Naive thymus-derived CD8-positive, alpha-beta T cell (primary cell): ENCODE measurements at places on chromosomes 5 and 9.

DNA sequence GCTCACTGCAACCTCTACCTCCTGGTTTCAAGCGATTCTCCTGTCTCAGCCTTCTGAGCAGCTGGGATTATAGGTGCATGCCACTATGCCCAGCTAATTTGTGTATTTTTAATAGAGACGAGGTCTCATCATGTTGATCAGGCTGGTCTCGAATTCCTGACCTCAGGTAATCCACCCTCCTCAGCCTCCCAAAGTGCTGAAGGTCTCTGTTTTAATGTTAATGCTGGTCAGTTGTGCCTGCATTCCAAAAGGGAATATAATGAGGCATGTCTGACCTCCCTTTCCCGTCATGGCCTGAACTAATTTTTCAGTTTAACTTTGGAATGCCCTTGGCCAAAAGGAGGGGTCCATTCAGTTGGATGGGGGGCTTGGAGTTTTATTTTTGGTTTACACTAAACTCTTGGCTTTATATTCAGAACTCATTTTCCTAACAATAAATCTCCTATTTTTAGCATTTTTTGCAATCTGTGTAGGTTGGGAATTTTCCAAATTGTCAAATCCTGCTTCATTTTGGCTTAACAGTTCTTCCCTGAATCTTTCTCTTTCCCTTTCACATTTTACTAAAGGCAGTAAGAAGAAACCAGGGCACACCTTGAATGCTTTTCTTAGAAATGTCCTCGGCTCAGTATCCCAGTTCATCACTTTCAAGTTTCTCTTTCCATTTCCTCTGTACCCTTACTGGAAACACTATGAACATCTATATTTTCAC is 1175.5 kb downstream of the MAT2B start:
- DNase-seq: no peak

GRCh38 chr9:104580562-104580961 is 11.6 kb downstream of the OR13C8 start:
- DNase-seq: no peak

DNA sequence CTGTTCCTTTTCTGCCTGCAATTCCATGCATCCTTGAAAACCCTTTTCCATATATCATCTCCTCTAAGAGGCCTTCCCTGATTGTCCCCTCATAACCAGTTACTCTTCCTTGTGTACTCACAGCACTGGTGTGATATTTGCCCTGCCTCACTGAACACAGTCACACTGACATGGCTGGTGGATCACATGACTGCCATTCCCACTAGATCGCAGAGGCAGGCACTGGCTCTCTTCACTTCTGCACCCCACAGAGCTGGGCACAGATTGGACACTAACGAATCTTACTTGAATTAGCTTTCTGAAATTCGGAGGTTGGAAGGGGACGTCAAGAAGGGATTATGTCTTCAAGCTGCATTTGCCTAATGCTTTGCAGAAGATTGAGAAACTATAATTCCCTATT is 208.0 kb downstream of the PAPPA start:
- no peak for DNase-seq

DNA sequence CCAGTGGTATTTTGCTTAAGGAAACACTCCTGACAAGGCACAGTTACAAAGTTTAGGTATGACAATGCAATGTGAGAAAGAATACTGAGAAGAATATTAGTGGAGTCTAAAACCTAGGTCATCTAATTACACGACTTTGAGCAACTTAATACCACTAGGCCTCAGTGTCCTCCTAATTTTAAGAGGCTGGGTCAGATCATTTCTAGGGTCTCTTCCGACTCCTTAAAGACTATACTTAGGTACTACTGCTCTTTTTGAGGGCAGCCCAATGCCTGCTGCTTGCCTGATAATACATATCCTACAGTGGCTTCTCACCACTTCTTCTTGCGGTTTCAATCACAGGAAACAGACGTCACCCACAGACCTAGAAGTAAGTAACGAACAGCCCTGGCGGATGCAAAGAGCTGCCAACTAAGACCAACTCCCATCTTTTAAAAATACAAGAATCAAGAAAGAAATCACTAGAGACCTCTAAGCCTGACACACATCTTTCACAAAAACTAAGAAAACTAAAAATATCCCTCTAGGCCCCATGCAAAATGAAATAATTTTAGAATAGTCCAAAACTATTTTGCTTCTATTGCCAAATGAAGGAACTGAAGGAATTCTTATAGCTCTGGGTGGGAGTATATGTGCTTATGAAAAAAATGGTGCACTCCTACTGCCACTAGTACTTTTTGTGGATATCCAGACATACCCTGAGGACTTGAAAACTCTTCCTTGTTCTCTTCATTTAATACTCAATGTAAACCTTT is 13.1 kb downstream of the DIAPH1 start:
- peak; percentile 90 for DNase-seq

GRCh38 chr5:65142511-65143011 is 339.2 kb downstream of the ADAMTS6 start:
- DNase-seq: no peak

- DNase-seq: no peak
Measured at GRCh38 chr9:7211657-7212056, 453.9 kb downstream of the KDM4C start.

DNA sequence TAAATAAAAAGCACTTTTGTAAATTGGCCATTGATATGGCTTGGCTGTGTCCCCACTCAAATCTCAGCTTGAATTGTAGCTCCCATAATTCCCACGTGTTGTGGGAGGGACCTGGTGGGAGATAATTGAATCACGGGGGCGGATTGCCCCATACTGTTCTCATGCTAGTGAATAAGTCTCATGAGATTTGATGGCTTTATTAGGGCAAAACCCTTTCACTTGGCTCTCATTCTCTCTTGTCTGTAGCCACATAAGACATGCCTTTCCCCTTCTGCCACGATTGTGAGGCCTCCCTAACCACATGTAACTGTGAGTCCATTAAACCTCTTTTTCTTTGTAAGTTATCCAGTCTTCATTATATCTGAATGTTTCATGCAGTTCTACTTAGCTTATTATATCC is 153.2 kb downstream of the TARS1 start:
- no peak for DNase-seq

- DNase-seq: no peak
Measured at GRCh38 chr9:74907085-74907484, 19.4 kb upstream of the TRPM6 start.

GRCh38 chr5:134466241-134467069 is 54.8 kb upstream of the CDKN2AIPNL start:
- peak; percentile 67 for DNase-seq

GRCh38 chr5:7745882-7746610 is 104.9 kb downstream of the CFAP90 start:
- peak; percentile 10 for DNase-seq

DNA sequence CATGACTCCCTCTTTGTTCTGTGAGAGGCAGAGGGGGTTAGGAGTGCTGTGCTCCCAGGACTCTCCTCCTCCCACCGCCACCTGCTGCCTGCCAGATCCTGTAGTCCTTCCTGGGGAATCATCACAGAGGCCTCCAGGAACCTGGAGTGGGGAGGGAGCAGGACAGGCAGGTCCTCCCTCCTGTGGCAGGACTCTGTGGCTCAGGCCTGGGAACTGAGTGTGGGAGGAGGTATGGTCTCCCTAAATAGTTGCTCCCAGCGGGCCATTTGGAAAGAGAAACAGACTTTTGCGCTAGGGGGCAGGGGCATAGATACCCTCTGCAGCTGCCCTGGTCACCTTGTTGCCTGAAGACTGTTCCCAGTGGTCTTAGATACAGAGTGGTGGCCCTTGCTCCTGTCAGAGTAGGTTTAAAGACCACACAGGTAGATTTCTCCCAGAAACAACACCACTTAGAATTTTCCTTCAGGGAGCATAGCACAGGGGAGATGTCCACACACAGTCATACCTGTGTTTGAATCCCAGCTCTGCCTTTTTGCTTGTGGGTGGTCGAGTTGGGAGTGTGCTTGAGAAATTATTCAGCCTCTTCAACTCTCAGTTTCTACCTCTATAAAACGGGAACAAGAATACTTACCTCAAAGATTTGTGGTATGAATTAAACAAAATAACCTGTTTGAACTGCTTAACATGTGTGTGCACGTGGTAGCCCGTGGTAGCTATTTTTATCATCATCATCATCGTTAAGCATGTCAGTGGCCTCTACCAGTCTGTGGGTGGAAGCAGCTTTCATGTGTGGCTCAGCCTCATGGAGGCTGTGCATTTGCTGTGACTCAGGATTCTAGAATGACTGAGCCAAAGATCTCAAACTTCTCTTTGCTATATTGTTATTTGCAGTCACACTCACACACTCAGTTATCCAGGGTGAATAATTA is 55.8 kb downstream of the SLC22A5 start:
- DNase-seq: peak; percentile 22

DNA sequence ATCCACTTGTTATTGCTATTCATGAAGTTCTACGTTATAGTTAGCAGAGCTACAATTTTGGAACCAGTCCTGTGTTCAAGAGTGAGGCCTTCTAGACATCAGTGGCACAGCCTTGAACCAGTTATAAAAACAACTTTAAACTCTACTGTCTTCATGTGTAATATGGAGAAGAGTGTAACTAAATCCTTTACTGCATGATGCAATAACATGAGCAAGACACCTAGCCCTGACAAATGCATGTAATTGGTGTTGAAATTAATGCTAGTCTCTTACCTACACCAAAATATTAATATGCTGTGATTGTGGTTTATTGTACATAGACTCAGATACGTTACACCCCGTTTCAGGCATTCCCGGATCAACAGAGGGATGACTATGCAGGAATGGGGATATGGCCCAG is 654.6 kb downstream of the IRX1 start:
- no peak for DNase-seq

- DNase-seq: no peak
Measured at GRCh38 chr9:111454751-111455150, 29.4 kb downstream of the ECPAS start.

DNA sequence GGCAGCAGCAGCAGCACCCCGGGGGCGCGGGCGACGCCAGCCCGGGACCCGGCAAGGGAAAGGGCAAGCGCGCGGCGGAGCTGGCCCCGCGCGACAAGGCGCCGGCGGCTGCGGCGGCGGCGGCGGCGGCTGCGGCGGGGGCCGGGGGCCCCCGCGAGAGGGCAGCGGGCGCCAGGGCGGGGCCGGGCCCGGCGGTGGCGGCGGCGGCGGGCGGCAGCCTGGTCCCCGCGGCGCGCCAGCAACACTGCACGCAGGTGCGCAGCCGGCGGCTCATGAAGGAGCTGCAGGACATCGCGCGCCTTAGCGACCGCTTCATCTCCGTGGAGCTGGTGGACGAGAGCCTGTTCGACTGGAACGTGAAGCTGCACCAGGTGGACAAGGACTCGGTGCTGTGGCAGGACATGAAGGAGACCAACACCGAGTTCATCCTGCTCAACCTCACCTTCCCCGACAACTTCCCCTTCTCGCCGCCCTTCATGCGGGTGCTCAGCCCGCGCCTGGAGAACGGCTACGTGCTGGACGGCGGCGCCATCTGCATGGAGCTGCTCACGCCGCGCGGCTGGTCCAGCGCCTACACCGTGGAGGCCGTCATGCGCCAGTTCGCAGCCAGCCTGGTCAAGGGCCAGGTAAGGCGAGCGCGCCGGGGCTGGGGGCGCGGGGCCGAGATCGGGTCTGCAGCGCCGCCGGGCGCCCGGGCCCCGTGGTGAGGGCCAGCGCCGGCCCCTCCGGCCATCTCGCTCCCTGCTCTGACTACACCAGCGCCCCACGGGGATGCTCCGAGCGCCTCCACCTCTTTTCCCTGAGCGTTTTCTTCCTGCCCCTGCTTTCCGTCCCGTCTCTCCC is at the start of gene UBE2QL1:
Gene UBE2QL1, plus strand, starts transcription at position 238 of the 843 bp plus-strand sequence. Its CDS starts 35 bp downstream, at position 273.
- DNase-seq: no peak

GRCh38 chr9:89364666-89365531 is 46.6 kb downstream of the SECISBP2 start:
- no peak for DNase-seq

DNA sequence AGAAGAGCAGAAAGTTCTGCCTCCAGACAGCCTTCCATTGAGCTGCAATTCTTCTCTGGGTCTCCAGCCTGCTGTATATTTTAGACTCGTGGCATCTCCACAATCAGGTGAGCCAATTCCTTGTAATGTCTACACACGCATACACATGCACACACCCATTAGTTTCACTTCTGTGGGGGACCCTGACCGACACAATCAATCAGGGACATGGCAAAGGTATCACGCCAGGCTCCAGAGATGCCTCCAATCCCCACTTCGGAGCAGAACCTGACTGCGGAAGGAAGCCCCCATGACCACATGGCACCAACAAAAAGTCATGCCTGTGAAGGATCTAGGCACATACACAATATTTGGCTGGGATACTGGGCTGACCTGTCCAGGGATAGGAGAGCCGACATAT is 21.4 kb downstream of the SEMA4D start:
- DNase-seq: no peak

DNA sequence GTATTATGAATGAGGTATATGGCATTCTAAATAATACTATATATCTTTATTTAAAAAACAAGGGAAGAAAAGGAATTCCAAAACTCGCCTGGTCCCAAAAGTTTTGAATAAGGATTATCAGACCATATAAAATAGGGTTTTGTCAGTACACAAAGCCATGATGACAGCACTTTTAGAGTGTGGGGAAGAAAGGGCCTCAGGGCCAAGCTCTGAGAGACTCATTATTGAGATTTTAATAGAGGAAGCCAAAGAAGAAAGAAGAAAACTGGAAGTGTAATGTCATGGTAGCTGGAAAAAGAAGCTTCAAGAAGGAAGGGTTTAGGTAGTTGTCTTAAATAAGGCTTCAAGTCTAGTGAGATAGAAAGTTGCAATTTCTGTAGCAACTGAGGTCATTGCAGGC is 53.0 kb downstream of the FCHO2 start:
- no peak for DNase-seq

DNA sequence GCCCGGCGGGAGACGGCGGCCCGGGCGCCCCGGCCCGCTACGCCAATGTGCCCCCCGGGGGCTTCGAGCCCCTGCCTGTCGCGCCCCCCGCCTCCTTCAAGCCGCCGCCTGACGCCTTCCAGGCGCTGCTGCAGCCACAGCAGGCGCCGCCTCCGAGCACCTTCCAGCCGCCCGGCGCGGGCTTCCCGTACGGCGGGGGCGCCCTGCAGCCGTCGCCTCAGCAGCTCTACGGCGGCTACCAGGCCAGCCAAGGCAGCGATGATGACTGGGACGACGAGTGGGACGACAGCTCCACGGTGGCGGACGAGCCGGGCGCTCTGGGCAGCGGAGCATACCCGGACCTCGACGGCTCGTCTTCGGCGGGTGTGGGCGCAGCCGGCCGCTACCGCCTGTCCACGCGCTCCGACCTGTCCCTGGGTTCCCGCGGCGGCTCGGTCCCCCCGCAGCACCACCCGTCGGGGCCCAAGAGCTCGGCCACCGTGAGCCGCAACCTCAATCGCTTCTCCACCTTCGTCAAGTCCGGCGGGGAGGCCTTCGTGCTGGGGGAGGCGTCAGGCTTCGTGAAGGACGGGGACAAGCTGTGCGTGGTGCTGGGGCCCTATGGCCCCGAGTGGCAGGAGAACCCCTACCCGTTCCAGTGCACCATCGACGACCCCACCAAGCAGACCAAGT is 723 bp downstream of the SNX18 start:
- peak; percentile 55 for DNase-seq

- no peak for DNase-seq
Measured at GRCh38 chr5:38808666-38809343, 37.0 kb upstream of the OSMR start.

GRCh38 chr5:31182136-31182535 is 11.3 kb upstream of the CDH6 start:
- no peak for DNase-seq
